A549 treated with GW870086 at 1 μM for 4 hours (cell line): ENCODE measurements at places on chromosomes 3 and 15. TPM values are rescaled to one million over a fixed set of nuclear protein-coding genes. Genes with fewer than 3 reads are reported as not detected.

Gene MEX3B
- total RNA-seq: 2.8 to 5.2 TPM (median 4.8 TPM) in 5 replicates

Gene RGMA
- 0.17 to 0.69 TPM (median 0.27 TPM) in 5 replicates for total RNA-seq

Gene KLHL25
- total RNA-seq: 5.2 to 8.2 TPM (median 6.9 TPM) in 5 replicates

Gene GOLGA6L7
- not detected in 5 replicates for total RNA-seq

Gene TF
- total RNA-seq: 0.83 to 3.9 TPM (median 1.4 TPM) in 5 replicates

Gene SPATA12
- total RNA-seq: 0.25 to 0.44 TPM (median 0.39 TPM) in 5 replicates

Gene THAP10
- total RNA-seq: 3.7 to 6.3 TPM (median 4.8 TPM) in 5 replicates

Gene EIF4E3
- total RNA-seq: 3.1 to 4.4 TPM (median 3.5 TPM) in 5 replicates

Gene RHCG
- total RNA-seq: 40.7 to 52.9 TPM (median 46.6 TPM) in 5 replicates

Gene TMCC1
- 8.3 to 14.6 TPM (median 12.2 TPM) in 5 replicates for total RNA-seq

Gene IL17RD
- total RNA-seq: 0.43 to 1.2 TPM (median 1.0 TPM) in 5 replicates
